ENCODE measurements at places on chromosomes 3 and 15.

- DNase-seq = no peak
These were observed 96.3 kb downstream of the RPL39L start for GRCh38 chr3:187042874-187043458.

- no peak for DNase-seq
These were observed 390.9 kb upstream of the ADAMTS9 start for GRCh38 chr3:65078748-65079147.

DNA sequence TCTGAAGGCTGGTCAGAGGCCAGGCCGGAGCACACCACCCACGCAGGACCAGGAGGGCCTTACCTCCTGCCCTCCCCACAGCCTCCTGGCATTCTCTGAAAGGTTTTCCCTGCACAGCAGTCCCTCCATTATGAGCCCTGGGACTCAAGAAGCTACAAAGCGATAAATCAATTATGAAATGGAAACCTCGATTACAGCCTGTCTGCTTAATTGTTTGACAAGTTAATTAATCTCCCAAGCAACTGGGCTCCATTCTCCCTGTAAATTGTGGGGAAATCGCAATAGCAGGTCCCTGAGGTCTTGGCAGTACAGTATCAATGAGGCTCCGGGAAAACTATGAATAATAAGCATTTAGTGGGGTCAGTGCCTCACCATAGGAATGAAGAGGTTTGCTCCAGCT, 683.5 kb downstream of the NTRK3 start:
- DNase-seq = no peak

DNA sequence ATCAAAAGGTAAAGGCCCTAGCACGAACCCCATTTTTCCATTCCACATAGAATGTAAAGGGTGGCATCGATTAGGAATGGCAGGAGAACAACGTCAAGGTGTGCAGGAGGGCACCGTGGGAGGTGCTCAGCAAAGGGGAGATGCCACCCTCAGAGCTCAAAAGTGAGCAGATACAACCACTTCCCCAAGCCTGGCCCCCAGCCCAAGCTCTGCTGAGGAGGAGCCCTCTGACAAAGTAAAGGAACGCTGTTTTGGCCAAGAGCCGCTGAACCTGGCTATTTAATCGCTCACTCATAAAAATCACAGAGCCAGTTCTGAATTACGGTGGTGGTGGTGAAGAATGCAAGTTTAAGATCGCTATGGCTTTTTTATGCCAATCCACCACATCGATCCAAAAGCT, 12.4 kb downstream of the GNB5 start:
- no peak for DNase-seq

DNA sequence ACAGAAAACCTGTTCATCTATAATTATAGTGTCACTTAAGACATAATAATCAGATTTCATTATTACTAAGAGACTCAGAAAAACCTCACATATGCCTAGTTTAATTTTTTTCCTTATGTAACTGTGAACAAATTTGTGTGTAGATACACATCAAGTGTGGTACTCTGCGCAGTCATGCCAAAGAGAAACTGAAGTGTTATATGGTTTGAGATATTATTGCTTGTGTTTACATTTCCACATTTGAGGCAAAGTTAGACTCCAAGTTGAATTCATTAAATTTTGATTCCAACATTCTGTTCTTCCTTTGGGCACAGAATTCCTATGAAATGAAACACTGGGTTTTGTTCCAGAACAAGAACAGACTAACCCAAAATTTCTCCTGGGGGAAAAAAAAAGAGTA, 2.2 kb downstream of the MBNL1 start:
- DNase-seq = no peak

- no peak for DNase-seq
These were observed 53.6 kb downstream of the RHCG start for GRCh38 chr15:89442671-89443307.

- DNase-seq = no peak
These were observed 56.1 kb upstream of the CMSS1 start for GRCh38 chr3:99761415-99762165.

- DNase-seq = no peak
These were observed 12.8 kb upstream of the TMOD3 start for GRCh38 chr15:51816611-51817010.

DNA sequence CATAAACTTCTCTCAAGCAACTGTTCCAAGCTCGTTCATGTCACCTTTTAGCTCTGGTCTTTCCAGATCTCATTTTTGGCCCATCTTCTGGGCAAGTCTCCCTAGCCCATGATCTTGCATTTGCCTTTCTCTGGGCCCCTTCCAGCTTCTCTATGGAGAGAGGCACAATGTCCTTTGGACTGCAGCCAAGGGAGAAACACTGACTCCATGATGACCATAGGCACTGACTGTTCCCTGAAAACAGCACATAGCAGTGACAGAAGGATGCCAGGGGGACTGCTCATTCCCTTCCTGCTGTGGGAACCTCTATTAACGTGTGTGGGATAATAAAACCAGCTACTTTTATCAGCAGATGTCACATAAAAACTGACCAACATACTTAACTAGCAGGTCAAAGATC, 60.3 kb downstream of the STRIT1 start:
- DNase-seq = no peak

- no peak for DNase-seq
These were observed 23.6 kb upstream of the TSPAN3 start for GRCh38 chr15:77094397-77095030.

DNA sequence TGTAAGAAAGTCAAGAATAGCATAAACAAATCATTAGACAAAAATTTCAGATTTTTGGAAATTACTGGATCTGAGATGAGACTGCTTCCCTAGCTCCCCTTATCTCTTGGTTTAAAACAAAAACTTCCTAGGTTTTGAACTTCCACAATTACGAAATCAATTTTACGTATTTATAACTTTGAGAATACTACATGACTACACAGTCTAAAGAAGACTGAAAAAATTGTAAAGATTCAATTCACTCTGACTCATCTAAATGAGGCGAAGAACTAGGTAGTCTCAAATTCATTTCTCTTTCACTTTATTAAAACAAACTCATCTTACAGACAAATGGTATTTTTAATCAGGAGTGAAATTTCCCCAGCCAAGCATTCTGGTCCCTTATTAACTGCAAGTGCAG, 10.3 kb downstream of the CCDC54 start:
- DNase-seq = no peak

DNA sequence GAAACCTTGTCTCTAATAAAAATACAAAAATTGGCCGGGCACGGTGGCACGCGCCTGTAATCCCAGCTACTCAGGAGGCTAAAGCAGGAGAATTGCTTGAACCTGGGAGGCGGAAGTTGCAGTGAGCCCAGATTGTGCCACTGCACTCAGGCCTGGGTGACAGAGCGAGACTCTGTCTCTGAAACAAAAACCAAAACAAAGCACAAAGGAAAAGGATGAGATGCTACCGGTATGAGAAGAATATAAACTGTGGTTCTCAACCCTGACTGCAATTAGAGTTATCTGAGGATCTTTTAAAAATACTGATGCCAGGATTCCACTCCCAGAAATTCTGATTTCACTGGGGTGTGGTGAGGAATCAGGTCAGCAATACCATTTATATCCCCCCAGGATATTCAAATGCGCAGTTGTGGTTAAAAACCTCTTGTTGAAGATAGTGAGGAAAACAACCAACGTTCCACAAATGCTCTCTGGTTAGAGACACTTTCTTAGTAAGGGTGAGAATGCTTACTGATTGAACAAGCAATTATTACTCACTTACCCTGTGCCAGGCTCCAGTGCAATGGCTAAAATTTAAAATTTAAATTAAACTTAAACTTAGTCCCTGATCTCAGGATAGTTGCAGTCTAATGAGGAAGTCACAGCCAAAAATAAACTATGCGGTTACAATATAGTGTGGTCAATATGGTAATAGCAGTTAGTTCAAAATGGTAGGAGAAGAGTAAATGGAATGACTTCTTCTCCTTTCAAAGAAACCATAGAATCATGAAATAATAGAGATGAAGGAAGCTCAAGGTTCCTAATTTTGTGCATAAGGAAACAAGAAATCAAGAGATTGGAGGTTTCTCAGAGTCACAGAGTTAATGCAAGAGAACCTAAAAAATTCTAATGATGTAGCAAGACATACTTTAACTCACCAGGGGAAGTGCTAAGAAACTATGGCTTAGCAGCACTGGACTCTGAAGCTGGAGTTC, 109.5 kb downstream of the SSR3 start:
- DNase-seq = no peak

DNA sequence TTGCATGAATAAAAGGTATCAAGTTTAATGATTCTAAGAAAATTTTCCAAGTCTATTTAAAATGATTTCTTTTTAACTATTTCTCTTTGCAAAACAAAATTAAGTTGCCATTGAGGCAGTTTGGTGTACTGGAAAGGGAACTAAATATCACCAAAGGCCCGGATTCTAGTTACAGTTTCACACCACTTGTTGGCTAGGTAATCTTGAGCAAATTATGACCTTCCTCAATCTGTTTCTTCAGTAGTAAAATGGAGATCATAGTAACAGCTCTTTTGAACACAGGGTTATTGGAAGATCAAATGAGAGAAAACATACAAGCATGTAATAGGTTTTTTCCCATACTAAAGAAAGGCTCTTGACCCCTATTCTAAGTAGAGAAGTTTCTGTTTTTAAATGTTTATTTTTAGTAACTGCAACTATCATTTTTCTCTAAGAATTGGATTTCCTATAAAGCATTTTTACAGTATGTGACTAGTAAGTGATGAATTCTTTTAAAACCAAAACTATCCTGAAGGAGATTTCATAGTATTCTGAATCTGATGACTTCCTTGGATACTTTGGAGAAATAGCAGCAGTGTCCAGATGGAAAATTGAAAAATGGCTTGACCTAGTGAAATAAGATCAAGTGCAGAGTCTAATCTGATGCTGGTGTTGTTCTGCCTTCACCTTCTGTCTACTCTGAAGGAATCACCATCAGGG, 15.7 kb downstream of the SCAANT1 start:
- no peak for DNase-seq

DNA sequence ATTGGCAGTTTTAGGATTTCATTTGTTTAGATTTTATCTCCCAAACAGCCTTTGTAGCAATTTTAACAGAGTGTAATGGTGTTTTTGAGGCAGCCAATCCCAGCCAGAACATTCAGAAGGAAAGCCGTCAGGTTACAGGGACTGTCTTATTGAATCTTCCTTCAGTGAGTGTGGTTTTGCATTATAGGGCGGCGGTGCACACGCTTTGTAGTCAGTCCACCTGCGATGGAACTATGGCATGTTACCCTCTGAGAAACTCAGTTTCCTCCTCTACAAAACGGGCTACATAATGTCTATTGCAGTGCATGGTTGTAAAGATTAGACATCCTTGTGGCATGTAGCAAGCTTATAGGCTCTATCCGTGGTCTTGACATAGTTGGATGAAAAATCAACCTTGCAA, 1.0 kb downstream of the LRRC28 start:
- no peak for DNase-seq

DNA sequence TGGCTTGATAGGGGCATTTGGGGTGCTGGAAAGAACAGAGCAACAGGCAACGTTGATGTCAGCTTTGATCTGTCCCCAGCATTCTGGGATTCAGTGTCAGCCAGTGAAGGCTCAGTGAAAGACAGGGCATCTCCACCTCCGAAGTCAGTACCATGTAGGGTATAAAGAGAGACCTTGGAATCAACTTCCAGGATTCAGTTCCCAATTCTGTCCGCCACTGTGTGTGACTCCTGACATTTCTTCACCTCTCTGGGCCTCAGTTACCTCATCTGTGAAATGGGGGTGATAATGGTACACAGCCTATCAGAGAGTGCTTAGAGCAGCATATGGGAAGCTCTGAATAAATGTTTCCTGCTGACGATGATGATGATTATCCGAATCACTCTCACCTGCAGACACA, 55.6 kb upstream of the FLNB start:
- DNase-seq = no peak

GRCh38 chr3:45817831-45818522, 21.6 kb upstream of the SLC6A20 start:
- DNase-seq = peak; percentile 99

- DNase-seq = no peak
These were observed 39.1 kb downstream of the ABHD5 start for GRCh38 chr3:43729707-43730414.

DNA sequence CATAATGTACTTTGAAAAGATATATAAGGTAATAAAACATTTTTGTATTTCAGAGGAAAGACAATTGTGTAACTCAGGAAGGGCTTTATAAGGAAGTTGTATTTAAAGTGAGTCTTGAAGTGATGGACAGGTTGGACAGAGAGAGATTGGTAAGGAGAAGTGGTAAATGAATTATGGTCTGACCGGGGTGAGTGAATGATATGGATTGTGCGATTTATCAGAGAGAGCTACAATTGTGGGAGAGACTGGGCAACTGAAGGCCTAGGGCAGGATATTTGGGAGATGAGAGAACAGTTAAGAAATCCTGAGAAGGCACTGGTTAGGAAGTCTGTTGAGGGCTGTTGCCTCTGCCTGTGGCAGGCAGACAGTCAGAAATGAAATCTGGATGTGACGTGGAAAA, 14.8 kb downstream of the IL1RAP start:
- DNase-seq = no peak
